ENCODE measurements at places on chromosomes 4 and X. TPM values are rescaled to one million over a fixed set of nuclear protein-coding genes. Genes with fewer than 3 reads are reported as not detected.

DNA sequence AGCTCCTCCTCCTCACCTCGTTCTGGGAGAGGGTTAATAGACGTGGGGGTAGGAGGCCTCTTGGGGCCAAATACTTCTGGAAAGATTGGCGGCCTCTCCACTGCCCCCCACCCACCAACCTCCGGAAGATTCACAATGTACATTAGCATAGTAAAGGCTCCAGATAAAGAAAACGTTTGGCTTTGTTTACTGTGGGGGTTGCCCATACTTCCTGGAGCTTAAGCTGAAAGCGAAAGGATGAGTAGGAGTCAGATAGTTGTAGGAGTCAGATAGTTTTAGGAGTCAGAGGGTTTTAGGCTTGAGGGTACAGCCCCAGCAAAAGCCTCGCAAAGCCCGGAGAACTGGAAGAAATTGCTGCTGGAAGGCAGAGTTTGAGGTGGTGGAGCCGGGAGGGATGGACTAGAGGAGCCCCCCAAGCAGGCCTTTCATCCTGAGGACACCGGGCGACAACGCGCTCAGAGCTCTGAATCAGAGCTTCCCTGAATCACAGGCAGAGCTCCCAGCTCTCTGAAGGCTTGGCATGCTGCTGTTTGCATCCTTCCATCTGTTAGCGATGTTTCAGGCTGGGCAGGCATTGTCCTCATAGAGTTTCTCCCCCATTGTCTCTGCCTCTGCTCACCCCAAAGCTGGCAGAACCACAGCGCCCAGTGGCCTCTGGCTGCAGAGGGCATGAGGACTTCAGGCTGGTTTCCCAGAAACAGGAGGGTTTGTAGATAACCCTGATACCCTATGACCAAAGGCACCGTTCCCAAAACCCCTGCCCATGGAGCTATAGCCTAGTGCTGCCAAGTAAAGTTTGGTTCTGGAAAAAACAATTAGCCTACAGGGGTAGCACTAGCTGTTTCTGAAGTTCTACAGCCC lies 280.7 kb downstream of the BCOR start:
- peak; percentile 41 for DNase-seq

DNA sequence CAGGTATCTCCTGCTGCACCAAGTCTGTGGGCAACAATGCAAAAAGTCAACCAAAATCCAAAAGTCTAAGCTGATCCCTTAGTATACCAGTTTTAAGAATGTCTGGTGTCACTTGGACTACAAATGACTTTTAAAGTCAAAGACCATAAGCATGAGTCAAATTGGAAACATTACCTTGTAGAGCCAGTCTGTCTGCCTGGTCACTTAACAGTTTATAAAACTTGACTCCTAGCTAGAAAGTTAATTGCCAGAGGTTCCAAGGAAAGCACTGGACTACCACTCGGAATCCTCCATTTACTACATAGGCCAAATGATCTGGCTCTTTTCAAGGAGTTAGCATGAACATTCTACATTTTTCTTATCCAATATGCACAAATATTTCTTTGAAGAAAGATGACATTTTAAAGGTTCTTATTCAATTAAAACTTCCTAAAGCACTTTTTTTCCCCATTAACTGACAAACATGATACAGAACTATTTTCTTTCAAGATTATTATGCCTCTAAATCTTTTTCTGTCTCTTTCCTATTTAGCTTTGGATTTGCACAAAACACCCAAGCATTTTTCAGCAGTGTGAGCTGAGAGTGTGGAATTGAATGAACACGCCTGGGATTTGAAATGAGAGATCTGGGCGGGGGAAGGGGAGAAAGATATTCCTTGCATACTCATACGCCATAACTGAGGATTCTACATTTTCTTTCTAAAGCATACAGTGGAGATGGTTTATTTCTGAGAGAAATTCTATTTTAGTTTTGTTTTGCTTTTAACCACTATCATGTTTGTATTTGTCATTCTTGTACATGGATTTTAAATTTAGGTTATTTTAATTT lies 188.4 kb downstream of the SHROOM3 start:
- DNase-seq = no peak

- no peak for DNase-seq
Observed at GRCh38 chrX:42778096-42778495, at the start of gene PPP1R2C. Gene PPP1R2C, minus strand, starts transcription at chrX:42778163. Its CDS starts 84 bp downstream, at chrX:42778079.

GRCh38 chr4:19227701-19228100 lies 1024.0 kb upstream of the SLIT2 start:
- no peak for DNase-seq

GRCh38 chr4:155617296-155617695 lies 49.4 kb upstream of the GUCY1A1 start:
- DNase-seq = no peak

- no peak for DNase-seq
Observed at GRCh38 chrX:104282166-104282725, 27.5 kb upstream of the ESX1 start.

DNA sequence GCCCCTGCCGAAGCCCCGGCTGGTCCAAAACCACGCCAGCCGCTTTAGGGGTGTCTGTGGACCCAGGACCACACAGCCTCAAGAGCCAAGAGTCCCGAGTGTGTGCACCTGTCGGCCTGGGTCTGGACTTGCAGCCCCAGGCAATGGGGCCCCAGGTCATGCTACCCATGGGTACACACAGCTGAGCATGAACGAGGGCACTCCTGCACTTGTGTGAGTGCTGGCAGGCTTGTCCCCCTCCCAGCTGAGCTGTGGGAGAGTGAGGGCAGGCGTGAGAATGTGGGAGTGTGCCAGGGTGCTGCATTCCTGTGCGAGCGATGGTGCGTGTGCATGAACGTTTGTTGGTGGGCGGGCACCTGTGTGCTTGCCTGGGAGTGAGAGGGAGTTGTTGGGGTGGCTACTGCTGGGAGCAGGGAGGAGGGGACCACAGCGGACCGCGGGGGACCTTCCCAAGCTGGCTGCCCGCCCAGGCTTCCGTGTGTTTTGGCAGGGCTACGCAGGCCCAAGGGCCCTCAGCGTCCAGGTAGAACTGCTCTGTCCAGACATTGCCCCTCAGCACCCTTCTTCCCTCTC lies 30.8 kb downstream of the BLOC1S4 start:
- DNase-seq = peak; percentile 16

- peak; percentile 30 for DNase-seq
Observed at GRCh38 chr4:157076578-157076947, 613 bp downstream of the GLRB start.

- DNase-seq = no peak
Observed at GRCh38 chr4:185139736-185140135, 3.3 kb upstream of the SLC25A4 start.

DNA sequence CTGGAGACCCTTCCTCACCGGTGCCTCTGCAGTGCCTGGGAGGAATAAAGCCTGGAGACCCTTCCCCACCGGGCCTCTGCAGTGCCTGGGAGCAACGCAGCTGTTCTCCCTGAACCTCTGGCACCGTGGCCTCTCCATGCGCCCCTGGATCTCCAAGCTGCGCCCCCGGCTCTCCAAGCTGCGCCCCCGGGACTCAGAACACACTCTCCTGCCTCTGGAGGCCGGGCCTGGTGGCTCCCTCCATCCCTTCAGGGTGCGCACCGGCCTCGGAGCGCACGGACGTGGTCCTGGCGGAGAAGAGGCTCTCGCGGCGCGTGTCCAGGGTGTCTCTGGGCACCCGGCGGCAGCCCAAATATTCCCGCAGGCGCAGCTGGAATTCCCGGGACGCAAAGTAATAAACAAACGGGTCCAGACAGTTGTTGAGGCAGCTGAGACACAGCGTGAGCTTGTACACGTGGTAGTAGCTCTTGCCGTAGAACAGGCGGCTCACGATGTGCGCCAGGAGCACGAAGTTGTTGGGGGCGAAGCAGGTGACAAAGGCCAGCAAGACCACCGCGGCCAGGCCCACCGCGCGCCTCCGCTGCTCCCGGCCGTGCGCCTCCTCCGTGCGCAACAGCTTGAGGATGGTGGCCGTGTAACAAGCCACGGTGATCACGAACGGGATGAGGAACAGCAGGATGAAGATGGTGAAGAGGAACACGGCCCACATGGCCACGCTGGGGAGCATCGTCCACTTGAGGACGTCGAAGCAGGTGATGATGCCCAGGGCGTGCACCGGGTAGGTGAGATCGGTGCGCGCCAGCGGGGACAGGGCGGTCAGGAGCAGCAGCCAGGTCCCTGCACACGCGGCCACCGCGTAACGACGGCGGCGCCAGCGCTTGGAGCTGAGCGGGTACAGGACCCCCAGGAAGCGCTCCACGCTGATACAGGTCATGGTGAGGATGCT lies 12.8 kb upstream of the ASMTL start:
- DNase-seq = no peak

- no peak for DNase-seq
Observed at GRCh38 chr4:183013730-183014002, 85.4 kb upstream of the WWC2 start.

The CLDN34 gene
- not detected for polyA plus RNA-seq

All from hepatocyte (in vitro differentiated cells).